Sigmoid colon (tissue), 7 donors: ENCODE measurements at places on chromosomes 6 and 20. TPM values are rescaled to one million over a fixed set of nuclear protein-coding genes. Genes with fewer than 3 reads are reported as not detected.

Gene IPCEF1
- 0.71 TPM for total RNA-seq

Gene TMEM244
- not detected for total RNA-seq

Gene CLPSL1
- total RNA-seq = not detected

Gene CST2
- total RNA-seq = not detected

Gene C20orf96
- total RNA-seq = 2.1 TPM

Gene PNPLA1
- total RNA-seq = not detected

- no peak for DNase-seq
Observed at GRCh38 chr6:143845033-143845432, 1.9 kb downstream of the LTV1 start.

- no peak for DNase-seq
Observed at GRCh38 chr6:26141378-26141904, 54.2 kb downstream of the HFE start.

DNA sequence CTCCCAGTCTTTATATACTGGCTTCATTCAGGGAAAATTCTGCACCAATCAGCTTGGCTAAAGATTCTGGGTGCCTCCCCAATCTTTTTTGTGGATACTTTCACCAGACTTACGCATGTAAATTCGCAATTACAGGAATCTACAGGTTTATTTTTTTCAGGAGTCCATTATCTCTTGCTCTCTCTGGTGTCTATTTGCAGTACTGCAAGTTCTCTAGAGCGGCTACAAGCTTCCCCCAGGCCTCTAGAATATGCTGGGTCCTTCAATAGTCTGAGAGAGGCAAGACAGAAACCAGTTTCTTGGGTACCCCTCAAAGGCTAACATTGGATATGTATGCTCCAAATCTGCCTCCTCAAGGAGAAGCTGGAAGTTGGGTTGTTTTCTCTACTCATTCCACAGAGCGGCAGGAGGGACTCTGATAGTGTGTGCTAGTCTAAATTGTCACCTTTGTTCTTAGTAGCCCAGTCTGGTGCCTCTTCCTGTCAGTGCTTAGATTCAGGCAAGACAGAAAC, 58.5 kb downstream of the SUN5 start:
- no peak for DNase-seq

- DNase-seq = no peak
Observed at GRCh38 chr6:144460327-144461095, 175.4 kb downstream of the UTRN start.

- DNase-seq = no peak
Observed at GRCh38 chr6:118263921-118264486, 284.1 kb upstream of the PLN start.
